ENCODE measurements at places on chromosomes 6 and 20. TPM values are rescaled to one million over a fixed set of nuclear protein-coding genes. Genes with fewer than 3 reads are reported as not detected.

Gene TMEM170B
- 10.1 TPM for total RNA-seq

Gene HLA-DMA
- 0.75 TPM for total RNA-seq

Gene BCLAF1
- total RNA-seq = 102 TPM

Gene LTA
- 0.36 TPM for total RNA-seq

Gene HLA-DOA
- total RNA-seq = 1.7 TPM

Gene ZC2HC1B
- total RNA-seq = not detected

Gene FGD2
- total RNA-seq = 0.27 TPM

Data from motor neuron (in vitro differentiated cells).